Heart left ventricle (tissue), 16 donors: ENCODE measurements at places on chromosomes 16 and 17. TPM values are rescaled to one million over a fixed set of nuclear protein-coding genes. Genes with fewer than 3 reads are reported as not detected.

DNA sequence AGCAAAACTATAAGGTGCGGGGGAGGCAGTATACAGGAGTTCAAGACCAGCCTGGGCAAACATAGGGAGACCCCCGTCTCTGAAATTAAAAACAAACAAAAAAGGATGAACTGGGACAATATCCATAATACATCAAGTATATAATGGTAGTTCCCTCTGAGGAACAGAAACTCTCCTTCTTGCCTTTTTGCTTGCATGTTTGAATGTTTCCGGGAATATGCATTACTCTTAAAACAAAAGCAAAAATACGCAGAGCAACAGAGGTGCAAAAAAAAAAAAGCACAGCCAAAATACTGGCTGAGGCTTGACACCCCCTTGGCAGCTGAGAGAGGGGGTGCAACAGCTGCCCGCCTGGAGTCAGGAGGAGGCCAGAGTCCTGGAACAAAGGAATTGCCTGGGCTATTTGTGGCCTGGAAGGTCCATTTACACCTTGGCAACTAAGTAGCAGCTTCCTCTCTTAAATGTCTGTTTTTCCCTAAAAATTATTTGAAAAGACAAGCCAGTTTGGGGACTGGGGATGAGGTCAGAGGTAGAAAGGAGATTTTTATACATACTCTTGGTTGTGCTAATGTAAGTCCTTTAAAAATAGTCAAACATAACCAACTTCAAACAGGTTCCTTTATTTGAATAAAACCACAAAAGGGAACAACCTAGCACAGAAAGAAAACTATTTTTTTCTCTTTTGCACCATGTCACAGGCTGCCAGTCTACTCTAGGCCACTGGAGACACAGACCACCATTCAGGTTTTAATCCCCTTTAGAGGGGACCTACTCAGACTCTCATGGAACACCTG, 19.5 kb downstream of the USP7 start:
- H3K36me3 ChIP-seq = no peaks in the 10 kb centered on the region
- H3K4me1 ChIP-seq = peaks cover 48% of the 10 kb centered on the region
- H3K27me3 ChIP-seq = no peaks in the 10 kb centered on the region
- no peak for DNase-seq
- no peak overlapping the region for H3K27ac ChIP-seq

GRCh38 chr17:47200325-47200664, 8.9 kb upstream of the MYL4 start:
- H3K4me3 ChIP-seq = peak overlapping the region; percentile 13
- peaks cover 19% of the 10 kb centered on the region for H3K4me1 ChIP-seq
- no peak for DNase-seq

DNA sequence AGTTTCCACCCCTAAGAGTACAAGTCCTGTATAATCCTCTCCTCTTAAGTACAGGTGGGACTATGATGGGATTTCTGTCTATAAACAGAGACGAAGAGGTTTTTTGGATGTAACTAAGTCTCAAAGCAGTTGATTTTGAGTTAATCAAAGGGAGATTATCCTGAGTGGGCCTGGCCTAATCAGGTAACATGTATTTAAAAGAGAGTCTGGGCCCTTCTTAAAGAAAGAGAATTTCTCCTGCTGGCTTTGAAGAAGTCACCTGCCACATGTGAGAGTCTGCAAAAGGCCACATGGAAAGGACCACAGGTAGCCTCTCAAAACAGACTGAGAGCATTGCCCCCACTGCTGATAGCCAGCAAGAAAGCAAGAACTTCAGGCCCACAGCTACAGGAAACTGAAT, 142.3 kb downstream of the IRX5 start:
- no peak overlapping the region for H3K27ac ChIP-seq
- no peaks in the 10 kb centered on the region for H3K36me3 ChIP-seq
- H3K4me3 ChIP-seq = no peak overlapping the region
- no peak for DNase-seq
- no peaks in the 10 kb centered on the region for H3K27me3 ChIP-seq

- no peak overlapping the region for H3K4me3 ChIP-seq
- H3K4me1 ChIP-seq = peaks cover 47% of the 10 kb centered on the region
- no peaks in the 10 kb centered on the region for H3K27me3 ChIP-seq
- no peaks in the 10 kb centered on the region for H3K36me3 ChIP-seq
- DNase-seq = no peak
These were observed 17.6 kb downstream of the TEX2 start for GRCh38 chr17:64245218-64246145.

DNA sequence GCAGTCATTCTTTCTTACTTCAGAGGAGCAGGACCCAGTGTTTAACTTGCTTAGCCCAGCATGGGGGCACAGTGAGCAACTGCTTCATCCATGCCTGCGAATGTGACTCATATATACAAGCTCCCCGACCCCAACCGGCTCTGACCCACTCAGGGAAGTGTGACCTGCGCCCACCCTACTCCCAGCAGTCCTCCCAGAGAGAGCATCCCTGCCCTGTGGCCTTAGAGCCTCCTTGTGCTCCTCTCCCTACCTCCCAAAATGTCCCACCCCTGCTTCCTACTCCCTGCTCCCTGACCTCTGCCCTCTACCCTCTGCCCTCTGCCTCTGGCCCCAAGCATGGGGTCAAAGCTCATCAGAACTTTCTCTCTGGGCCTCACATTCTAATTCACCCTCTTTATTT, 46.9 kb upstream of the DLX4 start:
- H3K27ac ChIP-seq = no peak overlapping the region
- DNase-seq = no peak

DNA sequence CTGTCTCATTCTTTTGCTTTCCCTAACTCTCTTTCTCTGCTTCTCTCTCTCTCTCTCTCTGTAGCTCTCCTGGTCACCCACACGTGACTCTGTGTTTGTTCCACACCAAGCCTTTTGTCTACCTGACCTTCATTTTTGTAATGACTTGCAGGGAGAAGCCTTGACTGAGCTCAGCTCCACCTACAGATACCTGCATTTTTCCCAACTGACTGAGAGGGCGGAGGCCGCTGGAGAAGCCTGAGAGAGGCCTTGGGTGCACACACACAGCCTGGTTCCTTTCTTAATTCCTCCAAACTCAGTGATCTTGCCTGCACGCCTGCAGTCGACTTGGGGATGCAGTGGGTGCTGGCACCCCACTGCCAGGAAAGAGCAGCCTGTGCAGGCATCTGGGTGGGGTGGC, 68.8 kb downstream of the LYRM1 start:
- H3K27me3 ChIP-seq = no peaks in the 10 kb centered on the region
- no peak overlapping the region for H3K27ac ChIP-seq
- no peak overlapping the region for H3K4me3 ChIP-seq
- no peaks in the 10 kb centered on the region for H3K4me1 ChIP-seq
- no peaks in the 10 kb centered on the region for H3K36me3 ChIP-seq
- no peak for DNase-seq

DNA sequence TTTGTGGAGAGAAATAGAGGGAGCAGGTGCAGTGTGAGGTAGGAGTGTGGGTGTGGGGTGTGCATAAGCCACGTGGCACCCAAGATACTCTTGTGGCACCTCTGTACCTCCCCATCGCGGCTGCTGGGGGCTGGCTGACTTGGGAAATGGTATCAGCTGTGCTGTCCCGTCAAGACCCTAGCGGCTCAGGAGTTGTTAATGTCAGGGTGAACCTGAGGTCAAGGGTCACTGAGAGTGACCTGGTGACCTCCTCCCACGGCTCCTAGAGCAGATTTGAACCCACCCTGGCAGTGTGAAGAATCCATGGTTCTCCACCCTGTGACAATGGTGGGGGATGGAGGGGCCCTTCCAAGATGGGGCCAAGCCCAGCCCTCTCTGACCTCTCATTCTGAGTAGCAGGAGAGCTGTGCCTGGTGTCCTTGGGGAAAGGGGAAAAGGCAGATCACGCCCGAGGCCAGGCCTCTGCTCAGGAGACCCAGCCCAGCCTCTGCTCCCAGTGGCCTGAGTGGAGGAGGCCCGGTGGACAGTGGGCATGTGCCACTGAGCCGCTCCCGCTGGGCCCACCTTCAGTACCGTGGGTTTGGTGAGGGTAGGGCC, 3.0 kb upstream of the WFIKKN2 start:
- no peak for DNase-seq
- H3K4me3 ChIP-seq = no peak overlapping the region
- H3K27me3 ChIP-seq = no peaks in the 10 kb centered on the region
- H3K36me3 ChIP-seq = no peaks in the 10 kb centered on the region
- peaks cover 27% of the 10 kb centered on the region for H3K4me1 ChIP-seq

DNA sequence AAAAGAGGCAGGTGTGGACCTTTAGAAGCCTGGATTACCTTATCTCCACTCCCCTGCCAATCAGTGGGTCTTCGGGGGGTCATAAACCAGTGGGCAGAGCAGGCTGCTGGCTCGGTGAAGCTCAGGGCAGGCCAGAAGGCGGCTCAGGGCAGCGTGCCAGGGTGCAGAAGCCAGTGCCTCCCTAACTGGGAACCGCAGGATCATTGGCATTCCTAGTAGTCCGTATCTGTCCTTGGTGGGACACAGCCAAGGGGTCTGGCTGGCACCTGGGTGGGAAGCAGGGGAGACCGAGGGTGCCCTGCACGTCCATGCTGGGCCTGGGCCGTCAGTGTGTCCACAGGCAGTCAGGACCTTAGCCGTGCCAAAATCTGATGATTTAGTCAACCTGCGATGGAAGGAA, 76.8 kb downstream of the SEC14L1 start:
- peaks cover 68% of the 10 kb centered on the region for H3K36me3 ChIP-seq
- H3K4me1 ChIP-seq = no peaks in the 10 kb centered on the region
- DNase-seq = no peak
- H3K4me3 ChIP-seq = no peak overlapping the region
- H3K27me3 ChIP-seq = no peaks in the 10 kb centered on the region

DNA sequence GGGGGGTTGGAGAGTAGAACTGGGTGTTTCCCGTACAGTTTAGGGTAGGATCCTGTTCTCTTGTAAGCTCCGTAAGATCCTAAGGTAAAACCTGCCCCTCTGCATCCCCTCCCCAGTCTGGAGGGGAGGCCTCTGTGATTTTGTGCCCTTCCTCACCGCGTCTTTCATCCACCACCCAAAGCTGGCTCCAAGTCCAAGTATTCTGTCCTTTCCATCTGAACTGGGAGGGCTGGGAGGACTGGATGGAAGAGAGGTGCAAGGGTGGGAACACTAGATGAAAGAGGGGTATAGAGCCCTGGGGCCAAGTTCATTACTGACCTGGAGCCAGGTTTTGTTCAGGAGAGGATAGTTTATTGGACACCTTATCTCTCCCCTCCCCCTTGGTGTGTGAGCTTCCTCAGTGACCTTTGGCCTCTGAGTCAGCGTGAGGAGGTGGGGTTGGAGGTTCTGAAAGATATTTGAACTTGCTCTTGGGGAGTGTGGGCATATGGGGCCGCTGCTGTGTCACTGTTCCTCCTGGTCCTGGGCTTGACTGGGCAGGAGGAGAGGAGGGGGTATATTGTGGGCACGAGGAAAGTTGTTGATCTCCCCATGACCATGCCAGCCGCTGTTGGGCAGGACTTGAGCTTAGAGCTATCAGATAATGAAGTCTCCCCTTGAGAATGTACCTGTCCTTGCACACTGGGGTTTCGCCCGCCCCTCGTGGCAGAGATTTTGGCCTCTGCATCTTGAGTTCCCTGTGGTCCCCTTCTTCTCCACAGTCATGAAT, 1.6 kb downstream of the LASP1 start:
- no peak for DNase-seq
- H3K27me3 ChIP-seq = no peaks in the 10 kb centered on the region
- peak overlapping the region; percentile 97 for H3K27ac ChIP-seq
- peak overlapping the region; percentile 86 for H3K4me3 ChIP-seq
- no peaks in the 10 kb centered on the region for H3K36me3 ChIP-seq
- peaks cover 44% of the 10 kb centered on the region for H3K4me1 ChIP-seq

DNA sequence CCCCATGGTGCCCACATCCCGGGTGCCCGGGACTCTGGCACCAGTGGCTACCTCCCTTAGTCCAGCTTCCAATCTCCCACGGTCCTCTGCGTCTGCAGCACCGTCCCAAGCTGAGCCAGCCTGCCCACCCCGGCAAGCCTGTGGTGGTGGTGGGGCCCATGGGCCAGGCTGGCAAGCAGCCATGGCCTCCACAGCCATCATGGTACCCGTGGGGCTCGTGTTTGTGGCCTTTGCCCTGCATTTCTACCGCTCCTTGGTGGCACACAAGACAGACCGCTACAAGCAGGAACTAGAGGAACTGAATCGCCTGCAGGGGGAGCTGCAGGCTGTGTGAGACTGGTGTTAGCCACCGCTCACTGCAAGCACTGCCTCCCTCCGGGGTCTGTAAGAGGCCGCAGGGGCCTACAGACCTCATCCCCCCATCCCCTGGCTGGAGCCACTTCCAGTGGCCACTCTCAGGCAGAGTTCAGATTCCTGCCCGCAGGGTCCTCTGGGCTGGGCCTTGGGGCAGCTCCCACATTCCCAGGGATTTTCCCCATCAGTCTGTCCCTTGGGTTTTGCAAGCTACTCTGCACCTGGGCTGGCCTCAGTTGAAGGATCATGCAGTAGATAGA, 3.9 kb upstream of the SETD1A start:
- H3K4me1 ChIP-seq = peaks cover 40% of the 10 kb centered on the region
- H3K4me3 ChIP-seq = no peak overlapping the region
- H3K27ac ChIP-seq = peak overlapping the region; percentile 32
- H3K27me3 ChIP-seq = no peaks in the 10 kb centered on the region
- no peaks in the 10 kb centered on the region for H3K36me3 ChIP-seq
- no peak for DNase-seq

DNA sequence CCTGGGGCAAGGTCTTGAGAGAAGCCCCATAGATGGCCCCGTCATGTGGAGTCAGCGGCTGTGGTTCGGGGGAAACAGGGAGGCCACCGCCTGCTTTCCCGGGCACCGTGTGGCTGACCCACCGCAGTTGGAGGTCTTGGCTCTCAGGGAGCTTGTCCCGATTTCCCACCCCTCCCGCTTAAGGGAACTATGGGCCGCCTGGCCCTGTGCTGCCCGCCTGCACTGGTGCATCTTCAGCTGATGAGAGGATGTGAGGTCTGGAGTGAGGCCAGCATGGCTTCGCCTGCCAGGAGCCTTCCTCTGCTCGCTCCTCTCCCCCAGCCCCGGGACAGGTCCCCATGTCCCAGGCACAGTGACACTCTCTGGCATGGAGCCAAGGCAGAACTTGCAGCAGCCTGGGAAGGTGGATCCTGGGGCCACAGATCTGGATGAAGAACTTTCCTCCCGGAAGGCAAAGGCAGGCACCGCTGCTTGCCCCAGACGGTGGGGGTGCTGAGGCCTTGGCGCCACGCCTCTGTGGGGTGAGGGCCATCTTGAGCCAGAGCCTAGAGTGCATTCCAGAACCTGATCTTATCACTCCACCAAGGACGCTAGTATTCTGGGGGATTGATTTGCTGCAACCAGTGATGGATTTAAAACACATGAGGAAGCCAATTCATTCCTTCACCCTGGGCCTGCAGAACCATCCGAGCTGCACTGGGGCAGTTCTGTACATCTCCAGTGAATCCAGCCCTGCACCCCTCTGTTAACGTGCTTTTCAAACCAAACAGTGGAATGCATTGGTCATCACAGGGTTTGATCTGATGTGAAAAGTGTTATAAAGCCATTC, 178.6 kb upstream of the TNRC6C start:
- H3K36me3 ChIP-seq = no peaks in the 10 kb centered on the region
- no peak overlapping the region for H3K4me3 ChIP-seq
- H3K4me1 ChIP-seq = peaks cover 27% of the 10 kb centered on the region
- DNase-seq = peak; percentile 50
- H3K27ac ChIP-seq = peak overlapping the region; percentile 80
- no peaks in the 10 kb centered on the region for H3K27me3 ChIP-seq

GRCh38 chr16:10576390-10577304, 3.8 kb downstream of the EMP2 start:
- no peak for DNase-seq
- no peaks in the 10 kb centered on the region for H3K36me3 ChIP-seq
- no peak overlapping the region for H3K4me3 ChIP-seq
- H3K4me1 ChIP-seq = peaks cover 38% of the 10 kb centered on the region

The SYNGR3 gene
- total RNA-seq = 0.89 TPM

The MLLT6 gene
- total RNA-seq = 53.5 TPM

The OR1A1 gene
- total RNA-seq = not detected

The RUNDC3A gene
- total RNA-seq = 0.27 TPM

The ZNF213 gene
- total RNA-seq = 8.2 TPM

The CEP20 gene
- 37.2 TPM for total RNA-seq

The SEPTIN12 gene
- not detected for total RNA-seq

The KCNH4 gene
- 0.07 TPM for total RNA-seq

The CLDN6 gene
- total RNA-seq = not detected

The MEIOB gene
- not detected for total RNA-seq
